Inflammatory macrophage (primary cell): ENCODE measurements at places on chromosomes 12 and 14.

GRCh38 chr12:48422060-48422459, 50.3 kb upstream of the ANP32D start:
- no peak for DNase-seq

DNA sequence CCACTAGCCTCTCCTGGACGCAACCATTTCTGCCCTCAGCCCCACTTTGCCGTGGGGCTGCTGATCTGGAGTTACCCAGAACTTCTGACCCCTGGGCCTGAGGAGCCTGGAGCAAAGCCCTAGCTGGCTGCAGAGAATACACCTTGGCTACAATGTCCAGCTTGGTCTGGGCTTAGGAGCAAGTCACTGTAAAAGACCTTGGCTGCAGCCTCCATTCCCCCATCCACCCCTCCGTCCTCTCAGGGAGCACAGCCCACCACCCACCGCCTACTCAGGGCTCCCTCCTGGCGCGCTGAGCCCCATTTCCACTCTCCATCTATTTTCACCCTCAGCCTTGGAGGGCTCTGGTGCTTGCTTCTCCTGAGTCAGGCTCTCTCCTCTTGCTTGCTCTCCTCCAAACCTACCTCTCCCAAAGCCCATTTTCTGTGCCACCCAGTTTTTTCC, 42.9 kb downstream of the ERH start:
- DNase-seq = no peak

DNA sequence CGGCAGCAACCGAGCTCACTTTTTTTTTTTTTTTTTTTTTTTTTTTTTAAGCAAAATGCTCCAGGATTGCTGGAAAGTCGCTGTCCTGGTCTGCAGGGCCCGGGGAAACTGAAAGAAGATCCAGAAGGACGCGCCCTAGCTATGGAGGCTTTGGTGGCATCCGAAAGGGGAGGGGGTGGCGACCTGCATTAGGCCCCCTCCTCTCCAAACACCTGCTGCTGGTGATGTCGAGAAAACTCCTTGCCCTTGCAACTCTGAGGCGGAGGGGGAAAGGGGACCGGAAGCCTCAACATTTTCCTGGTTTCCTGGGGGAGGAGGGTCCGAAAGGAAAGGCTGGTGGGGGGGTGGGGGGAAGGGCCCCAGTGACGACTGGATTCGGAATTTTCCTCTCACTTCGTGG, 421.1 kb downstream of the VRK1 start:
- no peak for DNase-seq

DNA sequence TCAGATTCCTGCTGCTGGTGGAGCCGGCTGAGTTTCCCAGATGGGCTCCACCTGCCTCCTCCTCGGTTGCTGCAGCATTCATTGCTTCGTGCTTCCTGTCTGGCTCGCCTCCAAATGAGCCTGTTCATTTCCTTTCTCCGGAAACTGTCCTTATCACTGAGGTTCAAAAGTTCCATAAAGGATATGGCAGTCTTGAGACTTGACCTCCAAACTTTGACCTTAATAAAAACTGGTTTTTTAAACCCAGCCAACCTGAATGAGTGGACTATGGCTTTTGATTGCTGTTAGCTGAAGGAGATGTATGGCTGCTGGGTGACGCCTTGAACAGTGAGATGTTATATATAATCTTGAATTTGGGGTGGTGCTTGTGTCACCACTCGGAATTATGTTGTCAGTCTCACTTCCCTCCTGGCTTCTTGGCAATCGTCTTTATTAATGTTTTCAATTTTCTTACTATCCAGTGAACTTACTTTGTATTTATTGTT, 62.7 kb downstream of the RASSF3 start:
- DNase-seq = peak; percentile 37

GRCh38 chr12:79614730-79615129, 76.0 kb downstream of the PAWR start:
- DNase-seq = no peak
